ENCODE measurements at places on chromosomes 1 and 21.

- no peak overlapping the region for H3K4me3 ChIP-seq
- no peaks in the 10 kb centered on the region for H3K27me3 ChIP-seq
- H3K36me3 ChIP-seq, result no peaks in the 10 kb centered on the region
- DNase-seq, result no peak
- peaks cover 8% of the 10 kb centered on the region for H3K4me1 ChIP-seq
- H3K27ac ChIP-seq, result no peak overlapping the region
Measured at GRCh38 chr21:31766899-31767298, 35.0 kb upstream of the SCAF4 start.

GRCh38 chr1:247268390-247269045 lies 12.6 kb downstream of the VN1R5 start:
- H3K4me3 ChIP-seq, result no peak overlapping the region
- H3K4me1 ChIP-seq, result no peaks in the 10 kb centered on the region
- no peaks in the 10 kb centered on the region for H3K36me3 ChIP-seq
- DNase-seq, result no peak
- no peak overlapping the region for H3K27ac ChIP-seq
- no peaks in the 10 kb centered on the region for H3K27me3 ChIP-seq

GRCh38 chr21:18228060-18228739 lies 16.4 kb upstream of the CHODL start:
- H3K27ac ChIP-seq, result no peak overlapping the region
- H3K27me3 ChIP-seq, result no peaks in the 10 kb centered on the region
- DNase-seq, result no peak
- H3K36me3 ChIP-seq, result no peaks in the 10 kb centered on the region

DNA sequence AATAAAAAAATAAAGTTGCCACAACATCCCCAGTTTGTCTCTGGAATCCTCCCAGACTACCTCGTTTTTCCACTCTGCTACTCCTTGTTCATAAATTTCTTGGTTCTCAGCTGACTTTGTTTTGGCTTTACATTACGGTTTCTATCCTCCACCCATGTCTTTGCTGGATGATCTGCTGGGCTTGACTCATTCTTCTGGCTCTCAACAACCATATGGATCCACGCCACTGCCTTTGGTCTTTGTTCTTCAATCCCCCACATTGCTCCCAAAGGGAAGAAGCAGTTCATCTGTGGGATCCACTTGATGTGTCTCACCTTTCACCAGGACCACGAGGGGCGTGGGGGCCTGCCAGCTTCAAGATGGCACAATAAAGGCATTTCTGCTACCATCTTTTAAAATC lies 67.1 kb upstream of the NBL1 start:
- no peaks in the 10 kb centered on the region for H3K4me1 ChIP-seq
- no peaks in the 10 kb centered on the region for H3K27me3 ChIP-seq
- no peaks in the 10 kb centered on the region for H3K36me3 ChIP-seq
- no peak overlapping the region for H3K4me3 ChIP-seq
- H3K27ac ChIP-seq, result no peak overlapping the region

- H3K4me1 ChIP-seq, result no peaks in the 10 kb centered on the region
- H3K27ac ChIP-seq, result no peak overlapping the region
- no peaks in the 10 kb centered on the region for H3K27me3 ChIP-seq
- H3K36me3 ChIP-seq, result no peaks in the 10 kb centered on the region
Measured at GRCh38 chr1:29055160-29055559, 68.5 kb downstream of the TMEM200B start.

GRCh38 chr1:84835169-84835568 lies 57.8 kb downstream of the LPAR3 start:
- H3K36me3 ChIP-seq, result no peaks in the 10 kb centered on the region
- no peaks in the 10 kb centered on the region for H3K4me1 ChIP-seq
- DNase-seq, result no peak
- H3K4me3 ChIP-seq, result no peak overlapping the region
- H3K27ac ChIP-seq, result no peak overlapping the region

Measured in GM23338 (cell line).